ENCODE measurements at places on chromosomes 3 and 15.

DNA sequence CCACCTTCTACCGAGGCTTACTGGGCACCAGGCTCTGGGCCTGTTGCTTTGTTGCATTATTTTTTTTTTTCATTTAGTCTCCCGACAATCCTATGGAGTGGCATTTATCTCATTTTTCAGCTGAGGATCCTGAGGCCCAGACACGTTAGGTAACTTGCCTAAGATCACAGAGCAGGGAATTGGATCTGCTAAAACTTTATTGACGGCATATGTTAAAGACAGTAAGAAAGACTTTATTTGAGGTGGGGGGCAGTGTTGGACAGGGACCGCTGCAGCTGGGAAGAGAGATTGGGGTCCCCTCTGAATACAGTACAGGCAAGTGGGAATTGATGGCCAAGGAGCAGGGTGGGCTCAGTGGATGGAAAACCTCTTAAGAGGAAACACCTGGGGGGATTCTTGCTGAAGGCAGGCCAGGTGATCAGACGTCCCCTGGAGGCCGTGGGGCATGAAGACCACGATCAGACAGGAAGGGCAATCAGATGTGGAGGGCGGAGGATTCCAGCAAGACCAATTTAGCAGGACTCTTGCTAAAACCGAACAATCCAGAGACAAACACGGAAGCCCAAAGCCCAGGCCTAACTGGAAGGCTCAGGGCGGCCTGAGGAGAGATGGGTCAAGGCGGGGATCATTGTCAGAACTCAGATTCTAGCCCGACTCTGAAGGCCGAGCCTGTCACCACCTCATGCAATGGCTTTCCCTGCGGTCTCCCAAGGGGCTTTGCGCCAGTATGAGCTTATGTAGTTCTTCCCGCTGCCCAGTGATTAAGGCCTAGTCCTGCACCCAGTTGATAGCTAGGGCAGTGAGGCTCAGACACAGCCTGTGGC, 53.7 kb downstream of the RGMA start:
- no peak for DNase-seq

GRCh38 chr3:65344444-65344843, 656.6 kb upstream of the ADAMTS9 start:
- no peak for DNase-seq

DNA sequence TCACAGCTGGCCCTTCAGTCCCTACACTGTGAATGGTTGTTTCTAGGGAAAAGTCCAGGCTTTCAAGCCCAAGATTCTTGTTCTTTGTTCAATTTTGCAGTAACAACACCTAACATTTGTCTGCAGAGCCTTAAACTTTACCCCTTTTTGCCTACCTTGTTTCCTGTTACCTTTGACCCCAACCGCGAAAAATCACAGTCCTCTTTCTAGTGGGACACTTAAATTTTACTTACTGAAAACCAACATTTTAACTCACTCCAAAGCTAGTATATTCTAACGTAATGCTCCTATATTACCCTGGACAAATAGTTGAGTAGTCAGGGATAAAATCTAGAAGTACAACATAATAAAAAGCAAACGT, 649 bp upstream of the PIK3CB start:
- no peak for DNase-seq

GRCh38 chr3:178618197-178618596, 82.0 kb downstream of the KCNMB2 start:
- no peak for DNase-seq

- no peak for DNase-seq
Measured at GRCh38 chr3:133153382-133153781, 115.2 kb downstream of the TMEM108 start.
